Fibroblast of upper back skin (primary cell): ENCODE measurements at places on chromosomes 2 and 18.

DNA sequence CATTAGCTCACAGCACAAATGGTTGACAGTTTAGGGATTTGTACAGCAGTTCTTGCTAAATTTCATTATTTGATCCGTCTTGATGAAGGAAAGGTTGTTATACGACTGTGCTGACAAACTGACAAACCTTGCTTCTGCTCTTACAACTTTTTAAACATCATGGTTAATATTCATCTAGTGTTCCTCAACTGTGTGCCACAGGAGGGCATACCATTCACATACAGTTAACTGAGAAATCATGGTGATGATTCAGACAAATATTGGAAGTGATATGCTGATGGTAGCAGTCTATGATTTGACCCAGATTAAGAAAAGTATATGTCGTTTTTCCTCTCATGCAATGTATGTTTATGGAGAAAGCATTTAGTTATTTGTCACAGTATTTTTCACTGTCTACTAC is 129.8 kb upstream of the FSIP2 start:
- DNase-seq, result peak; percentile 10

DNA sequence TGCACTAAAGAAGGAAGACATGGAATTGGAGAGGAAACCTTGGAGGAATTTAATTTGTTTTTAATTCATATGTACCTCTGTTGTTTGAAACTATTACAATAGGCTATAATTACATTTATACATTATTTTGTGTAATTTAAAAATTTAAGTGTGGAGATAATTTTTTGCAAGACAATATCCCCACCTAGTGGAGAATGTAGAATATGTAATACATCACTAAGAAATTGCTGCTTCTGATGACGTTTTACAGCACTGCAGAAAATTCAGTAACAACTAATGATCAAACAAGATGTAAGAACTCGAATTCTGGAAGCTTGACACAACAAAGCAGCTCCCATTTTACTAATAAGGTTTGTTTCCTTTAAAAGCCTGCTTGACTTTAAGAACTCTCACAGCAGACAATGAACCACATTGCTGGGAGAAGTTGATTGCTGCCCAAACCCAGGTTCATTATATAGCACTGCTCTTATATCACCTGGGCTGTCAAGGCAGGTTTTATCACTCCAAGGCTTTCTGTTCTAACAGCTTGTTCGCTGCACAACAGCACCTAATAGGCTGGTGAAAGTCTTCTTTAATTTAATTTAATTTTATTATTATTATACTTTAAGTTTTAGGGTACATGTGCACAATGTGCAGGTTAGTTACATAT is 53.4 kb downstream of the THADA start:
- DNase-seq, result peak; percentile 61

DNA sequence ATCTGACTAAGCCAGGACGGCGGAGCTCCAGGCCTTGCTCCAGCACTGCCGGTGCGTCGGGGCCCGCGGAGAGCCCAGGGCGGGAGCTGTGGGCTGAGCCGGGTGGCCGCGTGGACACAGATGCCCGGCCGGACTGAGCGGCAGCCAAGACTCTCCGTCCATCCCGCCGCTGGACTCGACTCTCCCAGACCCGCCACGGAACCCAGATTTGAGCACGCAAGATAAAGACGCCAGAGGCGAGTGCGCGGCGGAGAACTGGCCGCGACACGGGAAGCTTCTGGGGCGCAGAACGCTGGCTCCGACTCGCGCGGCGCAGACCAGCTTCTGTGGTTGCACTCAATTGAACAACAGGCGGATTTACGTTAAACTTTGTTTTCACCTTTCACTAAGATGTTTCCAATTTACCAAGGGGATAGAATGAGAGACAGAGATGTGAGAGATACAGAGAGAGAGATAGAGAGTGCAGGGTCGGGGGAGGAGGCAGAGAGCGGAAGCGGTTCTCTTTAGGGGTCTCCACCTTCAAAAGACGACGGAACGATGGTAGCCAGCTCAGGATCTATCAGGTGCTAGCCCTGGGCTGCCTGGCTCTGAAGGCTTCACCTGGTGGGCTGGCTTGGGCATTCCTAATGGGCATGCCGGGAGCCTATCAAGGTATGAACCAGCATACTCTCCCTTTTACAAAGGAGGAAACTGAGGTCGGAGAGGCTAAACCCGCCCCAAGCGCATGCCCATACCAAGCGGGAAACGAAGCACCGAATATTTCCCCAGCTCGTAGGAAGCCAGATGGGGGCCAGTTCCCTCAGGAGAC is 10.4 kb upstream of the EN1 start:
- no peak for DNase-seq

GRCh38 chr18:27583466-27583865 is 398.4 kb upstream of the CHST9 start:
- DNase-seq, result no peak

DNA sequence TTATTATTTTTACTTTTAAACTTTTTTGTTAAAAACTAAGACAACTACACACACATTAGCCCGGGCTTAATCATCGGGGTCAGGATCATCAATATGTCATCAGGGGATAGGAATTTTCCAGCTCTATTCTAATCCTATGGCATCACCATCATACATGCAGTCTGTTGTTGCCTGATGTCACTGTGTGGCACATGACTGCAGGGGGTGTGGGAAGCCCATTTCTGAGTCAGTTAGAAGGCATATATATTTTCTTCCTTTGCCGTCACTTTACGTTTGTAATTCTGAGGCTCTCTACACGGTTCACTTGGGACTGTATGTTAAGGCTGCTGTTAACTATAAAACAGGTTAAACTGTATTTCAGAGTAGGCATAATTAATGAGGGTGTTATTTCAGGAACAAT is 144.4 kb upstream of the ITGA6 start:
- peak; percentile 91 for DNase-seq

DNA sequence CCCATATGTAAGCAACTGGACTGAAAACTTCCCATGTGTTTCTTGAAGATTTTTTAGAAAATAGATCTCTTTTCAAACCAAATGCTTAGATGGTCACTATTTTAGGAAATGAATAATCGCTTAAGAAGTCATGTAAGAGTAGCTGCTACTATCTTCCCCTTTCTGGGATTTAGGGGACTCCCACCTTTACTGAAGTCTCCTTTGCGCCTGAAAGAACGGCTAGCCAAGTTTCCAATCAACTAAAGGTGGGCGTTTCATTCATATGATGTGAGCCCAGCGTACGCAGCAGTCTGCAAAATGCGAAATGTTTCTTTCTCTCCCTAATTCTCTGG is 1.1 kb downstream of the DIPK1C start:
- no peak for DNase-seq

DNA sequence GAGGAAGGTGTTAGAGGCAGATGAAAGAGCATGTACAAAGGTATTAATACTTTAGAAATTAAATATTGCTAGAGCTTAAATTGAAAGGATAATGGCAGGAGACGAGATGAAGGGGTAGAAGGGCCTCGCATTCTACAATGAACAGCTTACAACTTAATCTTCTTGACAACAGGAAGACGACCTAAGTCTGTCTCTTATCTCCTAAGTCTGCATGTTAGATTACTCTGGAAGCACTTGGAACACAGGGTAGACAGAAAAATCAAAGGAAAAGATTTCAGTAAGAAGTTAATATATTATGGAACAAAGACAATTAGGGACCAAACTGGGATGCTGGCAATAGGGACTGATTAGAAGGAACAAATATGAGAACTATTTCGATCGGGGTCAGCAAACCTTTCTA is 34.9 kb downstream of the SMC6 start:
- DNase-seq, result no peak
